ENCODE measurements at places on chromosomes 2 and 18. TPM values are rescaled to one million over a fixed set of nuclear protein-coding genes. Genes with fewer than 3 reads are reported as not detected.

The TRIM43 gene
- total RNA-seq: 0.13 TPM

The PRSS56 gene
- total RNA-seq: 0.11 TPM

The FAM228A gene
- total RNA-seq: not detected

The AGAP1 gene
- 20.4 TPM for total RNA-seq

The DAPL1 gene
- total RNA-seq: not detected

The RAD51AP2 gene
- total RNA-seq: not detected

The TUBB8B gene
- total RNA-seq: not detected

The MEMO1 gene
- total RNA-seq: 86.1 TPM

The CREG2 gene
- total RNA-seq: 14.2 TPM

The FBXO15 gene
- total RNA-seq: 0.29 TPM

The KLHL41 gene
- total RNA-seq: 0.17 TPM

The ASXL3 gene
- total RNA-seq: not detected

The ALKAL2 gene
- total RNA-seq: not detected
